GM23248 (cell line): ENCODE measurements at places on chromosomes 16 and 17. TPM values are rescaled to one million over a fixed set of nuclear protein-coding genes. Genes with fewer than 3 reads are reported as not detected.

DNA sequence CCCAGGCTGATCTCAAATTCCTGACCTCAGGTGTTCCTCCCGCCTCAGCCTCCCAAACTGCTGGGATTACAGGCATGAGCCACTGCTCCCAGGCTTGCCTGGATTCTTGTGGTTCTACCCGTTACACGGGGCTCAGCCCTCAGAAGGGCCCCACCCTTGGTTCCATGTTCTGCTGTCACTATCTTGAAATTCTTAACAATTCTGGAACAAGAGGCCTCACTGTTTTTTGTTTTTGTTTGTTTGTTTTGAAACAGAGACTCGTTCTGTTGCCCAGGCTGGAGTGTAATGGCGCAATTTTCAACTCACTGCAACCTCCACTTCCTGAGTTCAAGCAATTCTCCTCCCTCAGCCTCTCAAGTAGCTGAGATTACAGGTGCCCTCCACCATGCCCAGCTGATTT, 96.6 kb downstream of the CACNG3 start:
- no peak for DNase-seq

The NTN3 gene
- 1.8 TPM in 1 of 2 replicates, not detected in the other for total RNA-seq

The RND2 gene
- 0.11 TPM in 1 of 2 replicates, not detected in the other for total RNA-seq

The CIAO2B gene
- total RNA-seq, result 76.1 and 111 TPM in 2 replicates

DNA sequence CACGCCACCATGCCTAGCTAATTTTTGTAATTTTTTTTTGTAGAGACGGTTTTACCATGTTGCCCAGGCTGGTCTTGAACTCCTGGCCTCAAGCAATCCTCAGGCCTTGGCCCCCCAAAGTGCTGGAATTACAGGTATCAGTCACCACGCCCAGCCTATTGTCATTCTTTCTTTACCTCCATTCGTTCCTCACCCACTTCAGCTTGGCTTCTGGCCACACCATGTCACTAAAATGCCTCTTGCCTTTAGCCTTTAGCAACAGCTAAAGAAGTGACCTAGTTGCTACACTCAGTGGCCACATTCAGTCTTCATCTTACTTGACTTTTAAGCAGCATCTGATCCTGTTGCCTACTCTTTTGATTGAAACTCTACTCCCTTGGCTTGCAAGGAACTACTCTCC, 3.6 kb upstream of the LRRC75A start:
- DNase-seq, result no peak

DNA sequence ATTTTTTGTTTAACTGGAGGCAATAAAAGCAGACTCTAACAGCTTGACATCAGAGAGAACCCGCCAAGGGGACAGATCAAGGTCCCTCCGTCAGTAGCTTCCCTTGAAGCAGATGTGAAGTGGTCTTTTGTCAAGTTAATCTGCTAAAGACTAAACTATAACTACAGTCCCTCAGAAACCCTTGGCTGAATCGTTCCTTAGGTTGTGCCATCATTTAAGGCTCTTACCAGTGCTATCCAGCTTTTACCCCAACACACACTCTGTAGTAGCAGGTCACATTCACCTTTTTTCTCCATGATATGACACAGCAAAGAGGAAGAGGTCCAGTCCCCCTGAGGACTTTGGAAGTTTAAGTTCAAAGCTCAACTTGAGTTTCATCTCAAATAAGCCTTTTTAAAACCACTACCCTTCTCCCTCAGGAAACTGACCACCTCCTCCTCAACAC, 49.7 kb downstream of the ERN1 start:
- no peak for DNase-seq

DNA sequence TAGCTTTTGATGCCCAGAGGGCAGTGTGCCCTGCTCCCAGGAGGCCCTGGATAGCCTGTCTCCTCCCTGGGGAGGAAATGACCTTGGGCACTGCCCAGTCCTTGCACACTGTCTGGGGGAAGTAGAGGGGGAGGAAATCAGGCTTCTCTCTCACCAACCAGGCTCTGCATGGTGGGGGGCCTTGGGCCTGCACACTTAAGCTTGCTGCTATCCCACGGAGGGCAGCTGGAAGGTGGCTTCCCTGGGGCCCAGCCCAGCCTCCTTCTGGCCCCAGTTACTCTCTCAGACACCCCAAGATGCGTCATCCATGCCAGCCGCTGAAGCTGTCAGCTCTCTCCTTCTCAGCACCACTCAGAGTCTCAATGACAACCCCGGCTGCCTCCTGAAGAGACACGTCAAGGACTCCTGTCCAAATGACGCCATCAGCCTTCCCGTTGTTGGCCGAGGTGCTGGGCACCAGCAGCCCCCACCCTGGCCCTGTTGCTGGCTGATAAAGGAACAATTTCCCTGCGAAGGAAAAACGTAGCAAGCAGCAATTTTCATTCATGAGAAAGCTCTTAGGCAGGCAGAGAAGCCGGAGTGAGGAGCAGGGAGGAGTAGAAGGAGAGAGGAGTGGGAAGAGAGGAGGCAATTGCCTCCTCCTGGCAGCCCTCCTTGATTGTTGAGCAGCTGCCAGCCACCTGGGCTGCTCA, 95.5 kb downstream of the SDK2 start:
- no peak for DNase-seq

The KRTAP16-1 gene
- total RNA-seq, result not detected in 2 replicates

DNA sequence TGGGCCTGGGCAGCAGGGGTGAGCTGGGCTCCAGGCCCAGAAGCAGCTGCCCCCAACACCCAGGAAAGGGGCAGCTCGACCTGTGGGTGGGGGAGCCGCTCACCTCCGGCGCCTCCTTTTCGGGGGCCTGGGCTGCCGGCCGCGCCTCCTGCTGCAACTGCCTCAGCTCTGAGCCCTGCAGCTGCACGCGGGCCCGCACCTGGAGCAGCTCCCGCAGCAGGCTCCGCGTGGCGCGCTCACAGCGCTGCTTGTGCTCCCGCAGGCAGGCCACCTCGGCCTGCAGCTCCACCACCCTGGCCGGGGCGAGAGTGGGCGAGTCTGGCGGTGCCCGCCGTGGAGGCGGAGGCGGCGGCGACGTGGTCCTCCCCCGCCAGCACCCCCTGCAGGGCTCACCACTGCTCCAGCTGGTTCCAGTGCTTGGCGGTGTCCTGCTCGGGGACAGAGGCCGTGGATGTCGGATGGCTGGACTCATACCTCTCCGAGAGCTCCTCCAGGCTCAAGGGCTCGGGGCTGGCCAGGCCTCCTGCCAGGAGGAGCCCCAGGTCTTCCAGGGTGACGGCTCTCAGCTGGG, 868 bp downstream of the CCDC154 start:
- DNase-seq, result no peak

The KRT39 gene
- total RNA-seq, result not detected in 2 replicates

DNA sequence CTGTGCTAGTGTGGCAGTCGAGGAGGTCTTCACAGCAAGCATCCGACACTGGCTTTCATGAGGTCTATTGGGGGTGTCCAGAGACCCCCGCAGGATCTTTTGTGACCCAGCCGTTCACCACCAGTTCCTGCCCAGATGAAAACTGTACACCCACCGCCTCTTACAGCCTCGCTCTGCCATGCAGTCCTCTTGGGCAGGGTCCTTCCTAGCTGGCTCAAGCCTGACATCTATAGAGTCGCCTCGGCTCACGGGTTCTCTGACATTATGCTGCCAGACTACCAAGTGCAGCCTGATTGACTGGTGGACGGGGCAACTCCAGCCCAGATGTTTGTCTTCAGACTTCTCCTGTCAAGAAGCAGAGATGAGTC, 14.6 kb upstream of the CLEC10A start:
- no peak for DNase-seq

The SEZ6L2 gene
- 30.7 and 34.7 TPM in 2 replicates for total RNA-seq

The GPR142 gene
- total RNA-seq, result not detected in 2 replicates

The ZG16B gene
- not detected in 2 replicates for total RNA-seq

The SLC9A5 gene
- 2.2 and 2.7 TPM in 2 replicates for total RNA-seq

DNA sequence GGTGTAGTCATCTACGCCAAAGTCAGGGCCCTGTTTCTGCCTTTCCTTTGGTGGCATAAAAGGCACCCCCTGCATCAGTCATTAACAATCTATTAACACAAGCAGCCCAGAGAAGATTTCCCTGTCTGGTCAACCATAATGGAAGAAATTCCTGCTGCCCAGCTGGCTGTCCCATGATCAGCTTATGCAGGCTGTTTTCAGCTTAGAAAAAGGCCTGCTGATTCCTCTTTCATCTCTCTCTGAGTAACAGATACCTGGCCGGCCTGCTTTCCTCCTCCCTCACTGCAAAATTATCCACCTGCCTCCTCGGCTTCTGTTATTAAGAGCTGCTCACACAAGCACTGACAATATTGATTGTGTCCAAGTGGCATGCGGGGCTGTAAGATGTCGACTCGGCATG, 70.3 kb upstream of the MMP2 start:
- no peak for DNase-seq

- DNase-seq, result no peak
These were observed 11.2 kb downstream of the GAA start for GRCh38 chr17:80112471-80113032.

- DNase-seq, result peak; percentile 97
These were observed 211.5 kb downstream of the CDH11 start for GRCh38 chr16:64910356-64910755.

DNA sequence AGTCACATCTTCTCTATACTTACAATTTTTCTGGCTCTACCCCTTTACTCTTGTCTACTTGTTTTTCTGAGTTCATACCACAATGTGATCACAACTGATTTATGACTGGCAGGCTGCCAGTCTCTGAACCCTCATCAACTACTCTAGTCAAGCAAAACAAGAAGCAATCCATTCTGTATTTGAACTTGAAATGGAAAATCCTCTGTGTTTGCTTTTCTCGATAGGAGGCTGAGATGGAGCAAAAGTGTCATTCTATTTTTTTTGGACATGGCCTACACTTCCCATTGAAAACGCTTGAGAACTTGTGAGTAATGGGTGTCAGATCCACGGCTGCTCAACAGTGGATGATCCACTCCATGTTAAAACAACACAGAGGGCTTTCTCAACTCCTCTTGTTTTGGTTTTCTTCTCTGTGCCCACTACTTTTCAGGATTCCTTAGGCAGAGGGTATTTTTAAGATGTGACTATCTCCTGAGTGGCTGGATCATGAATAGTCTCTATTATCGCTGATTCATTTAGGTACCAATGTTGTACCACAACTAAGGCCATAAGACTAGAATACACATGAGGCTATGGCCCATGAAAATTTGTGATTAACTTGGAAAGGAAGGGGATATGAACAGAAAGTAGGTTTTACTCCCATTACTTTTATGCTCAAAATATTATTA, 11.7 kb downstream of the TMEM100 start:
- no peak for DNase-seq

GRCh38 chr17:35808240-35808961, 883 bp upstream of the TAF15 start:
- DNase-seq, result no peak

DNA sequence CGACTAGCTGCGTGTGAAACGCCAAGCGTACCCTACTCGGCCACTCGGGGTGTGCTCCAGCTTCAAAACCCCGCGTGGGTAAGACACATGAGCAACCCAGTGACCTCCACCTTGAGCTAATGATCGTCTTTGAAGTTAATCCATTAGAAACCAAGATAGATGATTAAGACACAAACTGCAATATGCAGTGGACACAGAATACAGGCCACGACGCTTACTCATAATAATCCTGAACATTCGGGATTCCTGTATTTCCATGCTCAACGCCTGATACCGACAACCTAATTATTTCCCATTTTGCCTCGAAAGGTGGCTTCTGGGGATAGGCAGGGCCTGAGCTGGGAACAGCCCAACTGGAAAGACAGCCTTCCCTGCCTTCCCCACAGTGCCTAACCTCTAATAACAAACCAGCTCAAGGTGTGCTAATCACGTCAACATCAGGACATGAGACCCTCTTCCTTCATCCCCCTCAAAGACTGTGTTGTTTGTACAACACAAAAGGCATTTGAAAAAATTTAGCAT, 504 bp upstream of the COPRS start:
- no peak for DNase-seq

GRCh38 chr17:36533935-36534839, 481 bp downstream of the MYO19 start:
- DNase-seq, result peak; percentile 84

DNA sequence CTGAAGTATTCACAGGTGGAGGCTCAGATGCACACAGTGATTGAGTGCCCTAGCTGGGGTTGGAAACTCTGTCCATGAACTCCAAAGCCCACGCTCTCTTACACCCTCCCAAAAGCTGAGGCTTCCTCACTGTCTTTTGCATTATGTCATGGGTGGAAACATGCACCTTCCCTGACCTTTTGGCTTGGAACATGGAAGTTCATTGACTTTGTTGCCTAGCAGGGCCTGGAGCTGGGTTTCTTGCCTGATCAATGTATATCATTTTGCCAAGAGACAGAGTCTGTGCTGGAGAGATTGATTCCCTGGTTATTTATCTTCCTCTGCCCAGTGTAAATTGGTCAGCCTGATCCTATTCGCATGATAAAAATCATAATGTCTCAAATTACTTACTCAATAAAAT, 558.4 kb downstream of the MAF start:
- no peak for DNase-seq

DNA sequence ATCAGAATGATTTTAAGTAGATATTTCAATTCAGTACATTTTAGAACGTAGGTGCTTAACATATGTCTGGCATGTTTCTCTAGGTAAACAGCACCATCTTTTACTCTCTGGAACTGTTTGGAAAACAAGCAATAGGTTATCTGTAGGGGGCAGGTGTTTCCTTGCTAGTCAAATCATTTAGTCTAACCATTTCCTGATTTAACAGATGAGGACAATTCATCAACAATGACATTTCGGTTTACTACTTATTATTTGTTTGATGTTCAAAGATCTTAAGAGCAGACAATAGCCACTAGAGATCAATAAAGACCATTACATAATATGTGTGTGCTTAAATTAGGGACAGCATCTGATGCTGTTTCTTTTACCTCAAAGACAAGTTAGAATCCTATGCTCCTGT, 173.1 kb downstream of the CEP112 start:
- no peak for DNase-seq

DNA sequence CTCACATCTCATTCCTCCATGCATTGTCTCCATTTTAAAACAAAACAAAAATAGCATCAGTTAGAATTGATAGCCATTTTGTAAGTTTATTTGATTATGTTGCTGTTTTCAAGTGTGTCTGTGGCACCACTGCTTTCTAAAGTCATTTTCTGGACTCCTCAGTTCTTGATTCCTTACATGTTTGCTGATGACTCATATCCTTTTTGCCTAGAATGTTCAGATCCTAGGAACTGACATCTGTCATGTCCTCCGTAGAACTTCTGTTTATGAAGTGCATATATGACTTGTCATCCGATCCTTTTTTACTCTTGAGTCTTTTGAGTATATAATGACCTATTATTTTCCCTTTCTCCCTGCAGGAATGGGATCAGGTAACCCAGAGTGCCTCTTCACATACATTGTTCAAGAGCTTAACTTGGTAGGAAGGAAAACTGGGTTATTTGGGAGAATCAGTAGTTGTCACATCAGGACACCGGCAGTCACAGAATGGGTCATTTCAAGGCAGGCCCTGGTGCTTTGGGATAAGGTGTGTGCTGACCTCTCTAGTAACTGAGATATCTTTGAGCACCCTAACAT, 69.2 kb downstream of the MAP2K4 start:
- DNase-seq, result peak; percentile 56

- no peak for DNase-seq
These were observed 14.9 kb upstream of the STAC2 start for GRCh38 chr17:39240631-39241030.

- DNase-seq, result peak; percentile 73
These were observed 54.5 kb downstream of the NDE1 start for GRCh38 chr16:15704545-15704987.
